Suppressor macrophage (primary cell): ENCODE measurements at places on chromosomes 16 and 17.

DNA sequence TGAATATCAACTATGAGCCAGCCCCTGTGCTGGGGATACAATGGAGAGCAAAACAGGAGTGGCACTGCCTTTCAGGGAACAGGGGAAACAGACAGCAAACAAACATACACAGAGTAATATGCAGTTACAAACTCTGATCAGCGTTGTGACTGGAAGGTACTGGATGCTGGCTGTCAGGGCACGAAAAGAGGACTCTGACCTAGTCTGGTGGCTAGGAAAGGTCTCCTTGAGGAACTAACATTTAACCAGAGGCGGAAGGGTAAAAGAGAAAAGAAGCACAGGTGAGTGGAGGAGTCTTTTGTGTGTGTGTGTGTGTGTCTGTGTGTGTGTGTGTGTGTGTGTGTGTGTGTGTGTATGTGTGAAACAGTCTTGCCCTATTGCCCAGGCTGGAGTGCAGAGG is 12.4 kb upstream of the B4GALNT2 start:
- DNase-seq: no peak

DNA sequence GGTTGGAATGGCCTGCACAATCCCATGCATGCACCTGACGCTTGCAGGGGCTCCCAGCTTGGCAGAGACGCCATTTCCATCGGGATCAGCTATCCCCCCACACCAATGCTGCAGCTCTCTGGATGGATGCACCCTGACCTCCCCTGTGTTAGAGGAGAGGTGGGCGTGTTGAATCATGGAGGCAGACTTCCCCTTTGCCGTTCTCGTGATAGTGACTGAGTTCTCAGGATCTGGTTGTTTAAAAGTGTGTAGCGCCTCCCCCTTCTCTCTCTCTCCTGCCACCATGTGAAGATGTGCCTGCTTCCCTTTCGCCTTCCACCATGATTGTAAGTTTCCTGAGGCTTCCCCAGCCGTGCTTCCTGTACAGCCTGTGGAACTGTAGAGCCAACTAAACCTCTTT is 17.8 kb upstream of the KCNH6 start:
- DNase-seq: peak; percentile 38

GRCh38 chr17:57524839-57525568 is 220.1 kb downstream of the CCDC182 start:
- no peak for DNase-seq

DNA sequence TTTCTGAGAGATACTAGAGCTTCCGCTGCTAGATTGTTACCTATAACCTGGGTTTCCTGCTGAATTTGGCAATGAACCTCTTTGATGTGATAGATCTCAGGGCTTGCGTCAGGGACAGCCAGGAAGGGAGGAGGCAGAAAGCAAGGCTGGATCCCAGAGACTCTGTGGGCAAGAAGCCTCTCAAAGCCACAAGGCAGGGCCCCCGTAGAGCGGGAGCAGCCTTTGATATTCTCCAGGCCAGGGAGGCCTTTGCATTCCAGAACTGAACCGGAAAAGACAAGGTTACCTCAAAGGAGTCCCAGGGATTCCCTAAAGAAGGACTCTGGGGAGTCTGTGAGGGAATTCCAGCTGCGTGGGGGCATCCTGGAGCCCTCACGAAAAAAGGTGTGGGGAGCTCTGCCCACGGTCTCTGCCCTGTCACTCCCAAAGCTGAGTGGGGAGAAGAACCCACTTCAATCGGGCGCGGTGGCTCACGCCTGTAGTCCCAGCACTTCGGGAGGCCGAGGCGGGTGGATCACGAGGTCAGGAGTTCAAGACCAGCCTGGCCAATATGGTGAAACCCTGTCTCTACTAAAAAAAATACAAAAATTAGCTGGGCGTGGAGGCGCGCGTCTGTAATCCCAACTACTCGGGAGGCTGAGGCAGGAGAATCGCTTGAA is 14.3 kb upstream of the SCIMP start:
- no peak for DNase-seq

- no peak for DNase-seq
These were observed at the start of gene C16orf82 for GRCh38 chr16:27066668-27067537. Gene C16orf82, plus strand, starts transcription at chr16:27066927.

DNA sequence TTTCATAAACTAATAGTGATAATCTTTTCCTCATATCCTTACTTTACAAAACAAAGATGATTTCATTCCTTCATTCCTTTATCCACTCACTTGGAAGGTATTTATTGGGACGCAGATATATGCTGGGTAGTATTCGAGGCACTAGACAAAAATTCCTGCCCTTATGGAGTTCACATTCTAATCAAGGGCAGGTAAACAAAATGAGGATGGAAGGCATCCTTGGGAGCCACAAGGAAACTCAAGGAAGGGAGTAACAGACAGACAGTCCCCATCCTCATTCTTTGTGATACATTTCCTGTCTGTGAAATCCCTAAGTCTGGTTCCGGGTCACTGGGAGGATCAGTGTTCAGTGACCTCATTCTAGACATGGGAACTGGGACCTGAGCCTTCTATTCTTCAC is 45.2 kb downstream of the SLC6A2 start:
- DNase-seq: no peak

GRCh38 chr16:89924297-89924924 is 1.3 kb downstream of the TUBB3 start:
- peak; percentile 59 for DNase-seq

DNA sequence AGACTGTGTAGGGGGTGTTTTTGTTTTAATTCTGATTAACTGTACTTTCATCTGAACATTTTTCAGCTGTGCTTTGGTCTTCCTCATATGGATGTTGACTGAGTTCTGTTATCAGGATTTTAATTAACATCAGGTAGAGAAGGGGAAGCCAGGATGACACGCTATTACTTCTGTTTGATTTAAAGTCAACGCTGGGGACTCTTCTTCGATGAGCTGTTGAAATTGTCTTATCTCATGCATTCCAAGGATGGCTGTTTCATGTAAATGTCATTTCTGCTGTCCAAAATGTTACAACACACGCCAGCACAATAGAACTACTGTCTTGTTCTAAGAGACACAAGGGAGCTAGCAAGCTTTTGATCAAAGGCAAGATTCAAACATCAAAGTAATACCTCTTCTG is 263.3 kb upstream of the CDH5 start:
- DNase-seq: no peak

GRCh38 chr16:87201790-87202189 is 115.4 kb downstream of the C16orf95 start:
- no peak for DNase-seq

DNA sequence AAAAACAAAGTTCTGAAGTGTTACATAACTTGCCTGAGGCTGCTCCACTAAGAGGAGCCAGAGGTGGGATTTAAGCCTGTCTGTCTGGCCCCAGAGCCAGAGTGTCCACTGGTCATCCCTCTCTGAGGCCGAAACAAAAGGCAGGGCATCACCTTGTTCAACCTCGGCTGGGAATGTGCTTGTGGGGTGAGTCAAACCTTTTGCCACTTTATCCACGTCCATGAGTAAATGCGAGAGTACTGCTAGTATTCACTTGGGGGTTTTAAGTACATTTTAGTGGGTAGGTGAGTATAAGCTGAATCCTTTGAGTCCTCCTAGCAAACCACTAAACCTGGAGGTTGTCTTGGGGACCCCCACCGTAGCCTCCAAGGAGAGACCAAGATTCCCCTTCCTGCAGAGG is 103.5 kb downstream of the STX8 start:
- no peak for DNase-seq

- no peak for DNase-seq
These were observed 70.0 kb upstream of the CIBAR2 start for GRCh38 chr16:85182286-85182685.

DNA sequence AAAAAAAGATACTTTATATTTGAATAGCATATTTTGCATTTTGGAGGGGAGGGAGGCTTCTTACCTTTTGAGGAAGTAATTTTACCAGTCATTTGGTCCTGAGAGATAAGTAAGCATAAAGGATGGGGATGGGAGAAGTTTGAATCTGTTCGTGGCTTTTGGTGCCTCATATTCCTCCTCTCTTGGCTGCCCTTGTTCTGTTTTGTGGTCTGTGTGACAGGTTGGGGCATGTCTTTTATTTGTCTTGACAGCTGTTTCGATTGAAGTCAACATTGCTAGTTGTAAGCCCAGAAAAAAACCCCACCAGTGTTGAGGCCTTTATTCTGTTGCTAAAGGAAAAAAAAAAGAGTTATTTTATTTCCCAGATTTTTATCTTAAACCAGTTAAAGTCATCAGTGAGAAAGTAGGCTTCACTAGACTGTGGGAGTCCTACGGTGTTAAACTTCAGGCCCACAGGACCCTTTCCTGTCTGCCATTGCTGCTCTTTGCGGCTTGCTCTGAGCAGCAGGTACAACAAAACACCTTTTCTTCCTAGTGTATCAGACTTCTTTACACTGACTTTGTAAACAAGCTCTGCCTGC is 11.4 kb downstream of the SLC7A6 start:
- DNase-seq: no peak

GRCh38 chr16:19517424-19518089 is 4.3 kb downstream of the GDE1 start:
- no peak for DNase-seq

- DNase-seq: peak; percentile 78
These were observed 29.1 kb downstream of the NLRP1 start for GRCh38 chr17:5555254-5555653.

DNA sequence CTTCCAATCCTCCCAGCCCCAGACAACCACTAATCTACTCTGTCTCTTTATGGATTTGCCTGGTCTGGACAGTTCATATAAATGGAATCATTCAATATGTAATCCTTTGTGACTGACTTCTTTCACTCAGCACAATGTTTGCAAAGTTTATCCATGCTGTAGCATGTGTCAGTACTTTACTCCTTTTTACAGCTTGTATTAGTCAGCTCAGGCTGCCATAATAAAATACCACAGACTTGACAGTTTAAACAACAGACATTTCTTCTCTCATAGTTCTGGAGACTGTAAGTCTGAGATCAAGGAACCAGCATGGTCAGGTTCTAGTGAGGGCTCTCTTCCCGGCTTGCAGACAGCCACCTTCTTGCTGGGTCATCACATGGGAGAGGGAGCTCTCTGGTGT is 41.3 kb downstream of the GPRC5B start:
- no peak for DNase-seq

- peak; percentile 70 for DNase-seq
These were observed 162.5 kb downstream of the MAF start for GRCh38 chr16:79437764-79438751.

- no peak for DNase-seq
These were observed 11.9 kb upstream of the RASD1 start for GRCh38 chr17:17508019-17508535.

DNA sequence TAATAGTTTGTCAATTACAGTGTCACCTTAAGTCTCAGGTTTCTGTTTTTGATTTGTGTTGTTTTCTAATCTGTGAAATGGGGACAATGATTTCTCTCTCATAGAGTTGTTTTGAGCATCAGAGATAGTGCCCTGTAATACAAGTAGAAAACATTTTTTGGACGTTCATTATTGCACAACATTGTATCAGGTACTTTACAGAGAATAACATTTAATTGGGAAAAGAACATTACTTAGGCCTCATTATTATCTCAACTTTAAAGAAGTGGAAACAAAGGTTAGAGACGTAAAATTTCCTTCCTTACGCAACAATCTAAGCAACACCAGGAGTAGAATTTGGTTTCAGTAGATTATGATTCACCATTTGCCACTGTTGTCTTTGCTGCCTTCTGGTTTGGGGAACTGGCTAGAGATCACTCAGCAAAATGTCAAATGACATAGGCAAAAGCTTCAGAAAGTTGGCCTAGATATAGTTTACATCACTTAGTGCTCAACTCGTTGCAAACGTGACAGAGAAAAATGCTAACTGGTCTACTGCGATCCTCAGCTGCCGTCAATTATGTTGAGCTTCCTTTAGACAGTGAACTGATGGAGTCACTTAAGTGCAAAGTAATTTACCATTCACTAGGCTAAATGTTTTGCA is 1026.8 kb downstream of the CDH11 start:
- no peak for DNase-seq

GRCh38 chr17:76048711-76049110 is 21.6 kb upstream of the EVPL start:
- DNase-seq: no peak

DNA sequence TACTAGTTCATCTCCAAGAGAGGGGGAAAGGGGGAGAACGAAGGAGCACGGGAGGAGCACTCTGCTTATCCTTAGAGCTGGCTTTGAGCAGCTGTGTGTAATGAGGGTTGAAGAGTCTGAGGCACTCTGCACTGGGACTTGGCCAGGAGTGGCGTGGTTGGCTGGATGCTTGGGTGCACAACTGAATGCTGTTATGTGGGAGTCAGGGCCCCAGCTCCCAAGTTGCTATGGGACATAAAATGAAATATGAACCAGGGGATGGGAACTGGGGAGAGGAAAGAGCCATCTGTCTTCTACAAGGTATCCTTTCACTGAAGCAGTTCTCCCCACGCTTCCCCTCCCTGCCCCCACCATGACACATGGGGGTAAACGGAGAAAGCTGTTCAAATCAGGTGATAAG is 105.9 kb upstream of the ANKFN1 start:
- DNase-seq: no peak

- no peak for DNase-seq
These were observed 25.1 kb upstream of the IL17C start for GRCh38 chr16:88613293-88613692.

GRCh38 chr17:61723183-61723582 is 132.2 kb upstream of the NACA2 start:
- no peak for DNase-seq

- no peak for DNase-seq
These were observed 260.5 kb downstream of the CBLN1 start for GRCh38 chr16:49021136-49021535.

DNA sequence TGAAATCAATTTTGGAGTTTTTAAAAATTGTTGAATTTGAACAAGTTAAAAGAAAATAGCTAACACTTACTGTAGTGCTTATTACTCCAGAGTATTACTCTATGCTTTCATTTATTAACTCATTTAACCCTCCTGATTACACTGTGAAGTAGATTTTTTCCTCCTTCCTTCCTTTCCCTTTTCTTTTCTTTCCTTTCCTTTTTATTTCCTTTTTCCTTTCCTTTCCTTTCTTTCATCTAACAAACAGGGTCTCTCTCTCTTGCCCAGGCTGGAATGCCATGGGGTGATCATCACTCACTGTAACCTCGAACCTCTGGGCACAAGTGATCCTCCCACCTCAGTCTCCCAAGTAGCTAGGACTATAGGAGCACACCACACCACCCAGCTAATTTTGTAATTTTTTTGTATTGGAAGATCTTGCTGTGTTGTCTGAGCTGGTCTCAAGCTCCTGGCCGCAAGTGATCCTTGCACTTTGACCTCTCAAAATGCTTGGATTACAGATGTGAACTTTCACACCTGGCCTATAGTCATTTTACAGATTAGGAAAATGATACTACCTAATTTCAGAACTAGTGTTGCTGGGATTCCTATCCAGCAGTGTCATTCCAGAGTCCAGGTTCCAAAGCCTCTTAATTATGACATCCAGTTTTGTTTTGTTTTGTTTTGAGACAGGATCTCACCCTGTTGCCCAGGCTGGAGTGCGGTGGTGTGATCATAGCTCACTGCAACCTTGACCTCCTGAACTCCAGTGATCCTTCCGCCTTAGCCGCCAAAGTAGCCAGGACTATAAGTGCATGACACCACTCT is 59.9 kb downstream of the TAOK1 start:
- DNase-seq: no peak

- no peak for DNase-seq
These were observed 38.7 kb downstream of the ACSF3 start for GRCh38 chr16:89132194-89133005.
